Esophagus mucosa (tissue), 1 donor: ENCODE measurements at places on chromosomes 1 and 21. TPM values are rescaled to one million over a fixed set of nuclear protein-coding genes. Genes with fewer than 3 reads are reported as not detected.
A peak's percentile ranks its signal among the peaks of the same experiment; 100 is the strongest.

The GJA8 gene
- total RNA-seq = not detected

The TFF1 gene
- total RNA-seq = not detected

The ELF3 gene
- total RNA-seq = 391 TPM

The RPRD2 gene
- 17.9 TPM for total RNA-seq

The LIX1L gene
- total RNA-seq = 4.3 TPM

The TNFAIP8L2 gene
- total RNA-seq = not detected

The RAVER2 gene
- 6.1 TPM for total RNA-seq

The OLFM3 gene
- not detected for total RNA-seq

The SLC16A4 gene
- 0.44 TPM for total RNA-seq

The TRAF3IP3 gene
- total RNA-seq = 0.80 TPM

The BARHL2 gene
- total RNA-seq = not detected

The EPS8L3 gene
- not detected for total RNA-seq

The HES2 gene
- 47.3 TPM for total RNA-seq

The DISP1 gene
- 1.4 TPM for total RNA-seq

The MAP3K21 gene
- total RNA-seq = 2.6 TPM

DNA sequence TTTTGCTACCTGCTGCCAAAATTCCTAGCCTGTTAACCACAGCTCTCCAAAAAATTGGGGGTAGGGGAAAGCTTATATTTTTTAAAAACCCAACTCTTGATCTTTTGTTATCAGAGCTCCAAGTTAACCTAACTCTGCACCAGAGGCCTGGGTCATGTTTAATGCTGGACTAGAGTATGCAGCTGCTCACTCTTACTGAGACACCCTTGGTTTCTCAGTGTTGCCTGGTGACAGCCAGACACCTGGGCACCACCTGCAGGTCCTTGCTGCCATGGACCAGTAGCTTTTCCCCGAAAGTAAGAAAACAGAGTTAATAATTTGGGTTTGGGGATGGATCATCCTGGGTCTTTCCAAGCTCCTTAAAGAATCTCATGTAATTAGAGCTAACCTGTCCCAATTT is 30.1 kb downstream of the KCNJ6 start:
- ATAC-seq = no peak

GRCh38 chr1:216926720-216927510 is 203.7 kb upstream of the ESRRG start:
- ATAC-seq = no peak

DNA sequence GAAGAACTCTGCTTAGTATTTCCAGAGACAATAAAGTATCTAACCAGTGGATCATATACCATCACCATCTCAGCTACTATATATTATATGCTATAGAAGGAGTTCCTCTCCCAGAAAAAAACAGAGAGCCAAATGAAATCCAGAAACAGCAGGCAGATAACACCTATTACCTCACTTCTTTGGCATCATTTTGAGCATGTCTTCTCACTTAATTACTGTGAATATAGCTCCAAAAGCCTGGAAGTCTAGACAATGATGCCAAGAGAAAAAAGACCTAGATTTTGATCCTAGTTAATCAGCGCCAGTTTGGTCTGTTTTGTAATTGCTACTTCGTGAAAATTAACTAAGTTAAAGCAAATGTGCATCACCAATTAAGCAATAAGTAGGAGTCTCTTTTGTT is 131.3 kb downstream of the EIF4G3 start:
- no peak for ATAC-seq

GRCh38 chr1:110337704-110338308 is 1.4 kb upstream of the RBM15 start:
- ATAC-seq = peak; percentile 52

DNA sequence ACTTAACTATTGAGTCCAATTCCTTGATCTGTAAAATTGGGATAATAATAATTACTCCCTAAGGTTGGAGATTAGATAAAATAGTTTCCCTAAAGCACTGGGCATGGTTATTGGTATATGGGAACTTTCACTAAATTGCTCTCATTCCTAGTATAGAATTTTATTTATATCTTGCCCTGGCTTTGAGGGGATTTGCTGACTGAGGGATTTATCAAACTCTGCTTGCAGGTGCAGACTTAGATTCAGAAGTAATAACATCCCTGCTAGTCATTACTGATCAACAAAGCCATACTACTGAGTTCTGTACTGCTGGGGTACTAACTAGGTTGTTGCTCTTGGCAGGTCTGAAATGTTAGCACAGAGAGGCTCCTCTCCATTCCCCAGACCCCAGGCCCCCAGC is 41.9 kb downstream of the CASQ2 start:
- no peak for ATAC-seq

GRCh38 chr1:5882367-5883128 is 109.7 kb downstream of the NPHP4 start:
- ATAC-seq = no peak

GRCh38 chr1:97630948-97631347 is 289.9 kb downstream of the DPYD start:
- no peak for ATAC-seq

GRCh38 chr1:172971241-172971640 is 79.5 kb downstream of the TNFSF18 start:
- peak; percentile 89 for ATAC-seq

GRCh38 chr1:95086949-95087533 is 14.3 kb upstream of the ALG14 start:
- no peak for ATAC-seq

DNA sequence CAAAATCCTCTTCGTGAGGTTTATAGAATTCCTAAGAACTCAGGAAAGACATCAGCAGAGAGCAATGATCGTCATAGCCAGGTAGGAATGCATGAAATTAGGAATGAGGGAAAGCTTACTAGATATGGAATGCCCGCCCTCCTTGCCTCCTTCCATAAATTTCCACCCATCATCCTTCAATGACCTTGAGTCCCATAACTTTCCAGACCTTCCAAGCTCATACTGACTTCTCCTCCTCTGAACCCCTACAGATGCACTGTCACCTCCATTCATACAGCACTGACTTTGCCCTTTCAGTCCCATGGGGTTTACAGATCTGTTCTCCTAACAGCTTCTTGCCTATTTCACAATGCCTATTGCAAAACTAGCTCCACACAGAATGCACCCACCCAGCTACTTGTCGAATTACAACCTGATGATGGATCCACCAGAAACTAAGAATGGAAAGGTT is 23.8 kb upstream of the PPP1R15B start:
- no peak for ATAC-seq

- peak; percentile 23 for ATAC-seq
Measured at GRCh38 chr21:34498623-34499022, 13.4 kb downstream of the KCNE1 start.

DNA sequence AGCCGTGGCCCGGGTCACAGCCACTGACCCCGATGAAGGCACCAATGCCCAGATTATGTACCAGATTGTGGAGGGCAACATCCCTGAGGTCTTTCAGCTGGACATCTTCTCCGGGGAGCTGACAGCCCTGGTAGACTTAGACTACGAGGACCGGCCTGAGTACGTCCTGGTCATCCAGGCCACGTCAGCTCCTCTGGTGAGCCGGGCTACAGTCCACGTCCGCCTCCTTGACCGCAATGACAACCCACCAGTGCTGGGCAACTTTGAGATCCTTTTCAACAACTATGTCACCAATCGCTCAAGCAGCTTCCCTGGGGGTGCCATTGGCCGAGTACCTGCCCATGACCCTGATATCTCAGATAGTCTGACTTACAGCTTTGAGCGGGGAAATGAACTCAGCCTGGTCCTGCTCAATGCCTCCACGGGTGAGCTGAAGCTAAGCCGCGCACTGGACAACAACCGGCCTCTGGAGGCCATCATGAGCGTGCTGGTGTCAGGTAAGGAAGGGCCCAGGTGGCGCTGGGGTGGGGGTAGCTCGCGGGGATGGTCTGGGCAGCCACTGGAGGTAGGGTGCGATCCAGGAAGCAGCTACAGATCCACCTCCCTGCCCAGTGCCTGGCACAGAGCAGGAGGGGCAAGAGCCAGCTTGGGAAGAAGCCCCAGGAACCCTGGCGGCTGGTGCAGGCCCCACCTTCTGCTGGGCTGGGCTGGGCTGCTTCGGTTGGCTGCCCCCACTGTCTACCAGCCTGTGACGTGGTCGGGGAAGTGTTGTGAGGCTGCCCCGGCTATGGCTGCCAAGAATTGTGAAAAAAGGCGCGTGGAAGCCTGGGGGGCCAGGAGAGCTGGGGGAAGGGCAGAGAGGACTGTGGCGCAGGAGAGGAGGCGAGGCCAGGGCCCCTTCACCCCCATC is 3.8 kb downstream of the CELSR2 start:
- ATAC-seq = peak; percentile 84

DNA sequence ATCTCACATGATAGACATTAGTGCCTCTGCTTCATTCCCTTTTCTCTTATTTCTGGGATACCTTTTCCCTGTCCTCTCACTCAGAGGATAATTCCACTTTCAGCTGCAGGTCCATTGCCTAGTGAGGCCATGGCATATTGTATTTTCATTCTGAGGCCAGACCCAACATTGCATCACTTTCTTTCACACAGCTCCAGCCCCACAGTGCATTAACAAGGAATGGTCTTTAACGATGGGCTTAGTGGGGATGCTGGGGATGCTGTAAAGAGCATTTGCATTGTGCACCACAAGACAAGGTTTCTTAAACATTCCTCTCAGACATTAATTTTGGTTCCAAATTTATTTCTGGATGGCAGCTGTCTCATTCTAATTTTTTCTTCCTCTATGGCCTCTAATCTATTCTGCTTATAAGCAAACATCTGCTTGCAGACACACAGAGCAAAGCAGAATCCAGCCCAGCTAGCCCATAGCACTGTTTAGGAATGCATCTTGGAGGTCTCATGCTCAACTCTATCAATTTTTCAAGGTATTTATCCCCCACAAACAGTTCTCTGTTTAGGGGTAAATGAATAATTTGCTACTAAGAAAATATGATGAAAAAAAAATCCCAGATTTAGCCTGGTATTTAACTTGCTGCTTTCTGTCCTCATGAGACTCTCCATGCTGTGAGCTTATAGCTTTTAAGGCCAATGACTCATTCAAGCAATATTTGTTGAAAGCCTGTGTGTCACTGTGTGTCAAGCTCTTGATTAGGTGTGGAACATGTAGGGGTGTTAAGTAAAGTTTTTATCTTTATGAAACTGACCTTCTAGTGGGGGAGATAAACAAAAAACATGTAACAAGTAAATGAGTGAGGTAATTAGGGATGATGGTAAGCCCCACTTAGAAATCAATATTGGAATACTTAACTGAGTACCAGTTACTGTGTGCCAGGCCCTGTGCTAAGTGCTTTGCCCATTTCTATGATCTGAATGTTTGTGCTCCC is 44.5 kb upstream of the CCDC190 start:
- peak; percentile 85 for ATAC-seq

- ATAC-seq = no peak
Measured at GRCh38 chr1:14183329-14183728, 415.2 kb upstream of the KAZN start.

- ATAC-seq = peak; percentile 14
Measured at GRCh38 chr1:26289158-26290059, 9.5 kb downstream of the SH3BGRL3 start.

DNA sequence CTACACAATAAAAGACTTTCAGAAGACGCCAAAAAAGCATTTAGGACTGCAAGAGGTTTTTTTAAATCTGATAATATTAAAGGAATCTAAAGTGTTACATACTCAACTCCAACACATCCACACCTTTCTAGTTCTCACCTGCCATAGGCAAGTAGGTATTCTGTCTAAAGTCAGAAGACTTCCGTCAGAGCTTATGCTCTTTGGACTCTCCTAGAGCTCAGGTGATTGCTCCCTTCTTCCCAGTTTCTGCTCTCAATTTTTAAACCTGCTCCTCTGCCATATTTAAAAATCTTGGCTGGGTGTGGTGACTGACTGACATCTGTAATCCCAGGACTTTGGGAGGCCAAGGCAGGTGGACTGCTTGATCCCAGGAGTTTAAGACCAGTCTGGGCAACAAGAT is 16.6 kb downstream of the EVI5 start:
- ATAC-seq = no peak

- ATAC-seq = no peak
Measured at GRCh38 chr1:41892301-41892781, 26.4 kb downstream of the HIVEP3 start.

GRCh38 chr1:177495878-177496277 is 325.1 kb downstream of the BRINP2 start:
- ATAC-seq = no peak

DNA sequence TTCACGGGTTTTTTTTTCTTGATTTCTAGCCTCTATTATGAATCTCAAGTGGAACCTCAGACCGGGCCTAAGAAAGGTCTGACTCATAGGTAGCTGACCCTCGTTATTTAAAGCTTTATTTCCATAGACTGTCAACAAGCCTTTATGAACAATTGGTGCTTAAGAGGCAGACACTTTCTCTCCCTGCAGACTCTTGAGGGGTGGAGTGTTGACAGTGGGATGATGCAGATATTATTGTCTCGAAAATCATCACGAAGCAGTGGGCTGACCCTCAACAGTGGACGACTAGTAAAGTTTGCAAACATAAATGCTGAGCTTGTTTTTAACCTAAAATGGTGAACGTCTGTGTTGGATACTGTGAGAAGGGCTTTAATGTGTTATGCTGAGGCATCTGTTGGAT is 1.8 kb downstream of the SFT2D2 start:
- no peak for ATAC-seq

- no peak for ATAC-seq
Measured at GRCh38 chr1:208058267-208058666, 147.3 kb upstream of the CD34 start.

DNA sequence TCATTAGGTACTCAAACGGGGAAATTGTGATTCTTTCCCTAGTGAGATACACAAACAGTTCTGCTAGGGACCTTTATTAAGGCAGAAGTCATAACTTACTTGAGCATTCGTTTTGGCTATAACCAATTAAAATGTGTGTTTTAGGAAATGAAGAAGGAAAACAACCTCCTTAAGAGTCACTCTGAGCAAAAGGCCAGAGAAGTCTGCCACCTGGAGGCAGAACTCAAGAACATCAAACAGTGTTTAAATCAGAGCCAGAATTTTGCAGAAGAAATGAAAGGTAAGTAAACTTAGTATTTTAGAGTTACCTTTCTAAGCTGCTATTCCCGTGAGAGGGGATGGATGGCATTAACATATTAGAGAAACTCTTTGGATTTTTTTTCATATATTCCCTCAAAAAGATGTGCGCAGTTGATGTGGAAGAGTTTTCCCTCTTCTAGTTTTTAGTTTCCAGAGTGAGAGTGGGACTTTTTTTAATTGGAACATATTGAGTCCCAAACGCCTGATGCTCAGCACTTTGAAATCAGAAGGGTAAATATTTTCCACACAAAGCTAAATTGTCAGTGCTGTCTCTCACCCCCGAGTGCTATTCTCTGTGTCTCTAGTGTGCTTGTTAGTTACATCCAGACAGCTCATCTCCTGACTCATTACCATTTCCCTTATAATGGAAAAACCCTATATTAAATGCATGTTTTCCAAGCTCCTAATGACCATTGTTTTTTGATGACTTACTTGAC is 34.9 kb downstream of the CENPF start:
- ATAC-seq = no peak

DNA sequence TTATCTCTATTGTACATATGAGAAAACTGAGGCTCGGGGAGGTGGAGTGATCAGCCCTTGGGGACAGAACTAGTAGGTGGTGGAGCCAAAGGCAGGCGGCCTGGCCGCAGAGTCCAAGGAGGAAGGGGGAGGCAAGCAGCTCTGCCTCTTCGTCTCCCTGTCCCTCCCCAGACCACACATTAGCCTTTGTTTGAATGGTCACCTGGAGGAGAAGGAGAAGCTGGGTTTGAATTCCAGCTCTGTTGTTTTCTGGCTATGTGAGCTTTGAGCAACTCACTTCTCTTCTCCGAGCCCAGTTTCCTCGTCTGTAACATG is 21.4 kb upstream of the LAPTM5 start:
- no peak for ATAC-seq
